ENCODE measurements at places on chromosomes 12 and 14.

GRCh38 chr12:9647825-9648700, 21.4 kb upstream of the CLEC2D start:
- peak; percentile 95 for ATAC-seq

DNA sequence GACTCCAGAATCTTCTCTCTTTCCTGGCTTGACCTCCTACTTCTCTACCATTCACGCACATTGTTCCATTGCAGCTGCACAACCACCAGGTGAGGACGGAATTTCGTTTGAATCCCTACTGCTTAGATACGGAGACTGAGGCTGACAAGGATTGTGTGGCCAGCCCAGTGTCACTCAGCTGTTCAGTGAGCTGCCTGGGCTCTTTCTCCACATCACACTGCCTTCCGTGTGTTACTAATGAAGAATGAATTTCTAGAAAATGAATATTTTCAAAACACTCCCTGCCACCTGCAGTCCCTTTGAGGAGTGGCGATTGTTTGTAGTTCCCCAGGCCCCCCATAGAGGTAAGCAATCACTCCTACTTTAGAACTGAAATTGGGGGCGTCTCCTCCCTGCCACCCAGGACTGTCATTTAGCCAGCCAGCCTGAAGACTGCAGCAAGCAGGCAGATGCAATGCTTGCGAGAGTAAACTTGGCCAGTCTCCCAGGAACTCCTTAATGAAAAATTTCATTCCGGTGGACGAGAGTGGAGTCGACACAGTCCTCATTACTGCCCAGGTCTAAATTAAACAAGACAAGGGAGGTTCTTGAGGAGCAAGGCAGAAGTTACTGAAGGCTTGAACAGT, 239.7 kb downstream of the SLC41A2 start:
- ATAC-seq, result peak; percentile 71

DNA sequence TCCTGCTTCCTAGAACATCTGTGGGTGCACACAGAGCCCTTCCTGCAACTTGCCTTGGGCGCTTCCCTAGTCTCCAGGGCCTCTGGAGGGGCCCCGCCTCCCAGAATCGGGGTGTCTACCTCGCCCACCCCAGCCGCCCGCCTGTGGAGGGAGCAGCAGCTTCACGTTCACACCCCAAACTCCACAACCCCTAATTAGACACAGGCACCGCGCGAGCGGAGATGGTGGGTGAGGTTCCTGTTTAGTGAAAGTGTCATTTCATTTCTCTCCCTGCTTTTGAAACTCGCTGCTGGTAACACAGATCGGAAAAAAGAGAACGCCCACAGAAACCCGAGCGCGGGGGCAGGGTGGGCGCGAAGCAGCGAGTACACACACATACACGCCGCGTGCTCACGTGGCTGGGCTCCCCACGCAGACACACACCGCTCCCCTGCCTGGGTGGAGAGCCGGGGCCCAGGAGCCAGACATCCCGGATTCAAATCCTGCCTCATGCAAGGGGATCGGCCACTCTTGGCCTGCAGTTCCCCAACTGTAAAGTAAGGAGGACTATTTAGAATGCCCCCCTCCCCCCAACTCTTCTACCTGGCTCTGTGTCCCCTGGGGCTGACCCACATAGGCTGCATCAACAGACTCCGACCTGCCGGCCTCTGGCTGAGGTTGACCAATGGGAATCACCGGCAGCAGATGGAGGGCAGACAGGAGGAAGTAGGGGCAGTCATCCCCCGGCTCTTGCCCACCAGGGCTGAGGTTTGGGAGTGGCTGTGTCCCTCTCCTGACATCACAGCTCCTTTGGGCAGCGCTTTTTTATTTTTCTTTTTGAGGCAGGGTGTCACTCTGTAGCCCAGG, 79.2 kb upstream of the NCOR2 start:
- no peak for ATAC-seq

DNA sequence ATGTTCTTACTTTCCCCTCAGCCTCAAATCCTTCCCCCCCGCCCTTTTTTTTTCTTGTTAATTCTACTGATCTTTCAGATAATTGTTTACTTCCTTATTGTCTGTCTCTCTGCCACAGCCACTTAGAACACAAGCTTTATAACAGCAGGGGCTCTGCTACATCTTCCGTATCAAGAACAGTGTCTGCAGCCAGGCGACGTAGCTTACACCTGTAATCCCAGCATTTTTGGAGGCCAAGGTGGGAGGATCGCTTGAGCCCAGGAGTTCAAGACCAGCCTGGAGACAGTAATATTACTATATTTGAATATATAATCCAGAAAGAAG, 5.4 kb downstream of the SOS2 start:
- peak; percentile 29 for ATAC-seq

- ATAC-seq, result peak; percentile 70
These were observed 91.5 kb upstream of the ZFP36L1 start for GRCh38 chr14:68884031-68885030.

DNA sequence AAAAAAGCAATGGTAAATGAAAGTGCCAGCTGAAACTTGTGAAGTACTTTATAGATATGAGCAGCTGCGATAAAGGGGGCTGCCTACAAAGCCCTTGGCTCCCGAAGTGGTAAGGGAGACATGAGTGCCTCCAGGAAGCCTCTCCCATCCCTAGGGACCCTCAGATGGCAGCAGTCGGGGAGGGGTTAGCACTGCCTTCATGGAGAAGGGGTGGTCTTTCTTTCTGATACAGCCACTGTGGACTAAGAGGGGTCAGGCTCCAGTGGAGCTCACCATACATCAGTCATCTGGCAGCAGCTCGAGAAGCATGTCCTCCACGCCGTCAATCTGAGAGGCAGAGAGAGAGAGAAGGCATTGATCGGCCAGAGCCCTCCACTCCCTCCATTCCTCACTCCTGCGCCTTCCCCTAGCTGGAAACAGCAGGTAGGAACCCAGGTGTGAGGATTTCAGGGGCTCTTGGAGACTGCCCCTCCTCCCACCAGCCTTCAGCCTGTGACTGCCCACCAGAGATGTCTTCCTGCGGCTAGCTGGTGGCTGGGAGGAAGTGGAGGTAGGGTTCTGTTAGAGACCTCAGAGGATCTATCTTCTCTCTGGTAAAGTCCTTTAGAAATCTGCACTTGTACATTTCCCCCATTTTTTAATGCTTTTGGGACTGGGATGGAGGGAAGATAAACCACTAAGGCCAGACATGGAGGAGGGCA, 2.3 kb downstream of the TCL1A start:
- ATAC-seq, result no peak

DNA sequence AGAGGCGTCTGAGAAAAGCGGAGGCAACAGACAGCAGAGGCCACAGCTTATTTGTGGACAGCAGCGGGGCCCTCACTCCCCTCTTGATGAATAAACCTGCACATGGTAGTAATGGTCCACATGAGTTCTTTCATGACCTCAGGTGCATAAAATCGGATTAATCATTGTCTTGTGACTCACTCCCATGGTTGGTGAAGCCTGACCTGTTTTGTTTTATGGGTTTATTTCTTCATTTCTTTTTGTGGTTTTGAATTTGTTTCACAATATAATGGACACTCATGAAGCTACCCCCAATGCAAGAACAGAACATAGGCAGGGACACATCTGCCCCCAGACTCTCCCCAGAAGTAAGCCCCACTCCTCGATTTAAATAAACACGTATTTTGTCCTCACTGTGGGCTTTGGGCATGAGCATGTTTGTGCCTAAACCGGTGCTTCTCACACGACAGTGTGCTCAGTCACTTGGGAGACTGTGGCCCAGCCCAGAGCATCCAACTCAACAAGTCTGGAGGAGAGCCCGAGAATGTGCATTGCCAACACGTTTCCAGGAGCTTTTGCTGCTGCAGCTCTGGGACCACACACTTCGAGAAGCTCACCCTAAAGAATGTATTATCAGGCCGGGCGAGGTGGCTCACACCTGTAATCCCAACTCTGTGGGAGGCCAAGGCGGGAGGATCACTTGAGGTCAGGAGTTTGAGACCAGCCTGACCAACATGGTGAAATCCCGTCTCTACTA, 116.1 kb downstream of the SCARB1 start:
- no peak for ATAC-seq

DNA sequence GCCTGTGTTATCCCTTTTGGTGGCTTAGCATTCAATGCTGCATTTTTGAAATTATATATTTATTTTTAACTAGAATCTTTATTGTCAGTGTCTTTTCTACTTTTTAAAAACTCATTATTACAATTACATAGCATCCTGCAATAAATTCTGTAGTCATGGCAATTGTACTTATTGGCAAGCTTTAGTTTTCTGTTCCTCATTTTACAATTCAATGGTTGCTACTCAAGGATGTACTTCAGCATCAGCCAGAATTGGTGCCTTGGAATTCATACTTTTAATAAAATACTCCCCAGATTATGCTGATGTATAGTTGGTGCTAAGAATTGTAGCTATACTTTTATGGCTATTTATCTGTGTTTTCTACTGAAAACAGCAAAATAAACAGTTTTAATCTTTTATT, 1756.8 kb upstream of the SEL1L start:
- no peak for ATAC-seq

GRCh38 chr14:89144066-89144465, 273.0 kb downstream of the FOXN3 start:
- no peak for ATAC-seq

GRCh38 chr12:40325349-40325960, 100.7 kb downstream of the LRRK2 start:
- ATAC-seq, result peak; percentile 77

DNA sequence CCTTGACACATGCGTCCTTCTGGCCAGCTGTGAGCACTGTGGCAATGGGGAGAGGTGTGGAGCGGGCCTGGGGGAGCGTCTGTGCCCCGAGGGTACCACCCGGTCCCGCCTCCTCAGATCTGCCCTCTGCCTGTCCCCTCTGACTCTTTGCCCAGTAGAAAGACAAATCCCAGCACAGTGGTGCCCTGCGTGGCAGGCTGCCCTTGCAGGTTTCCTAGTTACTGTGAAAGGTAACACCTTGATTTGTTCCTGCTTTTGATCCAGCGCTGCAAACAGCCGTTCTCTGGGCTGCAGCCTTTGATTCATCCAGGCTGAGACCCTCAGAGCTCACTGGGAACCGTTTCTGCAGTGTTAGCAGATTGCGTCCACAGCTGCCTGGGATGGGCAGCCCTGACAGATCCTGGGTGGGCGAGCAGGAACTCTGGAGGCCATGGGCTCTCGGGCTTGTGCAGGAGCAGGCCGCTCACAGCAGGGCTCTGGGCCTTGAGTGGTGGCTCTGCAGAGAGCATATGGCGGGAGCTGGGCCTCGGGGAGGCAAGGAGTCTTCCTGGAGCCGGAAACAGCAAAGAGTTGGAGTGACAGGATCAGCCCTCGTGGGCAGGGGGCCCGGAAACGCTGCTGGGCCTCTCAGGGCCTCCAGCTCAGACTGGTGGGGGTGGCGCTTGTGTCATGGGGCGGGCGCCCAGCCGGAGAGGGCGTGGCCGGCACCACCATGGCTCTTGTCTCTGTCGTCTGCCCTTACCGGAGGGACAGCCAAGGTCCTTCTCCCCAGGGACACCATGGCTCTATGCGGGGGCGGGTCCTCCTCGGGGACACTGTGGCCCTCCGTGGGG, 16.6 kb downstream of the FBRSL1 start:
- ATAC-seq, result no peak

- ATAC-seq, result no peak
These were observed 274.7 kb downstream of the SLC6A15 start for GRCh38 chr12:84637926-84638325.

GRCh38 chr14:65267856-65268255, 144.7 kb upstream of the FUT8 start:
- no peak for ATAC-seq

GRCh38 chr12:98543701-98544100, 28.3 kb downstream of the TMPO start:
- ATAC-seq, result no peak

GRCh38 chr14:41605550-41606281, 960 bp upstream of the LRFN5 start:
- no peak for ATAC-seq

- ATAC-seq, result no peak
These were observed 48.3 kb downstream of the TRAF3 start for GRCh38 chr14:102825307-102826095.

DNA sequence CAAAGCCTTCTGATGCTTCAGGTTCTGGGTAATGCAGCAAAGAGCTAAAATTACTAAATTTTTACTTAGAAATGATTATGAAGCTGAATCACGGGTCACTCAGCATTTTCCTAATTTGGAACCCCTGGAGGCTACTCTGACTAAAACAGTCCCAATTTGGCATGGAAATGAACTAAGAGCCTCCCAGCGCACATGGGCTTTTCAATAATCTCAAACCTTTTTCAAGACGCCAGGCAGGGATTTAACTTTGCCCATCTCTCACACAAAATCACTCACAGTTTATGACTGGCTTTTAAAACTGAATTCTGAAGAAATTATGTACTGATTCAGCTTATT, 68.3 kb downstream of the LLPH start:
- no peak for ATAC-seq

DNA sequence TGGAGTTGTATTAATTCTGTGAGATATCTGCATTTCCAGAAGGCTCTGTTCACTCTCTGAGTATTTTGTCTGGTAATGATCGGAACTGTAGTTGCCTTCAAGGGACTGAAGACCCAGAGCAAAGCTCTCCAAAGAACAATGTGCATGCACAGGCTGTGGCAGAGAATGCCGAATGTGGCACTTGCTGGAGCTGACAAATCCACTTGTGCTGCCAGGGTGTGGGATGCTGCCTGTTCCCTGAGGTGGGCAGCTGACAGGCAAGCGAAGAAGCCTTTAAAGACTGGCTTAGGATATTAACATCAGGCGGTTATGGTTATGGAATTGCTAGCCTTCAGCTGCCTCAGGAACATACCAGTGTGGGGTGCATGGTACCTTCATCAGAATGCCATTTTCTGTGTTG, 419.9 kb upstream of the ATP2B1 start:
- ATAC-seq, result no peak

DNA sequence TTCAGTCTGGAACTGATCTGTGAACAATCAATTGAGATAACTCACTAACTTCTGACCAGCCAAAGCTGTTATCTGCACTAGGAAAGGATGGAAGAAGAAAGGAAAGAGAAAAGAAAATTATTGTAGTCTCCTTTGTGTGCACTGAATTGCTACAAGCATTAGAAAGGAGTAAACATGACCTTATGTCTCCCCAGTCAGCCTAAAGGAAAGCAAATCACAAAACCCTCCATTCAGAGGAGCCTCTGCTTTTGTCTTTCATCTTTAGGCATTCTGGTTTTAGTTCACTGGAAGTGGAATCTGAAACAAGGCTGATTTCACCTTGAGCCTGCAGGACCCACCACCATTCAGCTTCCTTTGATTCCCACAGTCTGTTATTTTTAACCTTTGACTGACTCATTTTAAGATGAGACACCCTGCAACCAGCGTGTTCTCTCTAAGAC, 26.0 kb downstream of the TBX3 start:
- no peak for ATAC-seq

DNA sequence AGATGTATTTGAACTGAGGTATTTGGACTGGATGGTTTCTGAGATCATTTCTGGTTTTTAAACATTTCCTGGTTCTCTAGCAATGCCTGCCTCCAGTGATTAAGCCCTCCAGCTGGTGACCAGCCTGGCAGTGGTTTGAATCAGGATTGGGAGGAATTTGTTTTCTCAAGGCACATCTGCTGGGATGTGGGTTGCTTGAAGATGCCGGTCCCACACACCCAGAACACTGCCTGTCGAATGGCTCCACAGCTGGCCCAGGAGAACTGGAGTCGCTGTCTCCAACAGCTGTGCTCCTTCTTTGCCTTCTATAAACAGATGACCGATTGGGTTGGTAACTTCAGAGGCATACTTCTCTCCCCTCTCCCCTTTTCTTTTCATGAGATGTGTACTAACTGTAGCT, 258.0 kb upstream of the DDHD1 start:
- ATAC-seq, result no peak

GRCh38 chr12:57716305-57716704, 22.2 kb downstream of the AGAP2 start:
- no peak for ATAC-seq

All from SK-N-SH treated with all-trans-retinoic acid at 6 μM for 48 hours (cell line).